Activated T-cell treated with anti-CD3 and anti-CD28 coated beads, Interleukin-2, amount 50 U/mL, for 1 hour (primary cell): ENCODE measurements at places on chromosomes 1 and 21.

DNA sequence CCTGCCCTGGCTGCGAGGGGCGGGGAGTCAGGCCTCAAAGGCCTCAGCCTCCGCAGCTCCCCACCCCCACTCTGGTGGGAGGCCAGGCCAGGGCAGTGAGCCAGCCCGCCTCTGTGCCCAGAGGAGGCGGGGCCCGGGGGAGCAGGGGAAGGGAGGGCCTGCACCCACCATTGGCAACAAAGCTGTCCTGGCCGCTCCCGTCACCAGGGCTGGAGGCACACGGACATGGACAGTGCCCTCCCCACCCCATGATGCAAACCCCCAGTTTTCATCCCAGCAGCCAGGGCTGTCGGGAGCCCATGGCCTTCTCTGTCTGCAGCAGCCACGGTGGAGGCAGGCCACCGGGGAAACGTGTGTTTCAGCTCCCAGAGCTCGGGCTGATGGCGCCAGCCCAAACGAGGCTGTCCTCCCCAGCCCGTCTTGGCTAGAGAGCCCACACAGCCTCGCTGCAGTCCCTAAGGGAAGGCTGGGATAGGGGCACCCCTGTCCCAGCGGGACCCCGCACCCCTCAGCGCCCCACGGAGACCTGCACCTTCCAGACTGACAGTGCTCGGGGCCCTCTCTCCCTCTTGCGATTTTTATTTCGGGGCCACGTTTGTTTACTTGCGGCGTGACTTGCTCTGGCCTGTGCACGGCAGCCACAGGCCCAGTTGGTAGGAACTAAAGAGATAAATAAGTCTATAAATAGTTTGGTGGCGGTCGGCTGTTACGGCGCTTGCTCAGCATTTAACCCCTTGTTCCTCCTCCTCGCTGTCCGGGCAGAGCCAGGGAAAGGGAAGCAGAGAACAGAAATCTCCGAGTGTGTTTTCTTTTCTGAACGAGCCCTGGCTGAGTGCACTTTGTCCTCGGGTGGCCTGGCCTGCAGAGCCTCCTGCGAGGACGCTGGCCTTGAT lies 101.8 kb downstream of the PRDM16 start:
- DNase-seq: no peak

DNA sequence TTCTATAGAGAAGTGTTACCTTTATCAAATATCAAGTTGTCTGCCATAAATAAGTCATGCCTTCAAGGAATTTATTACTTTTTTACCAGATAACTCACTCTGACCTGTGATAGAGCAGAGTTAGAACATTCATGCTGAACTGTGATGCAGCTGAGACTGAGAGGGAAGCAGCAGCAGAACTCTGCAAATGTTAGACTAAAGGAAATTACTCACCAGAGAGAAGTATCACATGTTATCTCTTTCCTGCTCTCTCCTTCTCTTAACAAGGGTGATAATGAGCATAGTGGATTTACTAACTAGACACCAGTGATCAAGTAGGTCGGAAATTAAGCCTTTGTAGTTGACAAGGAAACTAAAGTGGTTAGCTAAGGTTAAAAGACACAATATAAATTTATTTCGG lies 181.6 kb downstream of the RASAL2 start:
- DNase-seq: no peak

- DNase-seq: no peak
These were observed 22.0 kb downstream of the COL6A1 start for GRCh38 chr21:46003575-46004007.

DNA sequence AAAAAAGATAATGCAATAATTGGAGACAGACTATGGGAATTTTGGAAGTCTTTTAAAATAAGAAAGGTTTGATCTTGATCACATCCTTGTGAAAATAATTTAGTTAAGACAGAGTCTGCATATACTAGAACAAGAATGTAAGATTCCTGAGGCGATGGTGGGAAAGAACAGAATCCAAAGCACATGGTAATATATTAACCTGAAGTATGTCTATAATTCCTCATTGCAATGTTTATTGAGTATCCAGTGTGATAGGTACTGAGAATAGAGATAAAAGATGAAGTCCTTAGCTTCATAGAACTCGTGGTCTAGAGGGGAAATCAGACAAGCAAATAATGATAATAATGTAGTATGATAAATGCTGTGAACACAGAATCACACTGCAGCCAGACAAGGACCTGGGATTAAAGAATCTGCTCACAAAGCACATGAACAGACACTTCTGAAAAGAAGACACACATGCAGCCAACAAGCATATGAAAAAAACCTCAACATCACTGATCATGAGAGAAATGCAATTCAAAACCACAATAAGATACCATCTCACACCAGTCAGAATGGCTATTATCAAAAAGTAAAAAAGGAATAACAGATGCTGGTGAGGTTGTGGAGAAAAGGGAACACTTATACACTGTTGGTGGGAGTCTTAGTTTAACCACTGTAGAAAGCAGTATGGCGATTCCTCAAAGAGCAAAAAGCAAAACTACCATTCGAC lies 6.9 kb upstream of the ANGPTL3 start:
- no peak for DNase-seq

DNA sequence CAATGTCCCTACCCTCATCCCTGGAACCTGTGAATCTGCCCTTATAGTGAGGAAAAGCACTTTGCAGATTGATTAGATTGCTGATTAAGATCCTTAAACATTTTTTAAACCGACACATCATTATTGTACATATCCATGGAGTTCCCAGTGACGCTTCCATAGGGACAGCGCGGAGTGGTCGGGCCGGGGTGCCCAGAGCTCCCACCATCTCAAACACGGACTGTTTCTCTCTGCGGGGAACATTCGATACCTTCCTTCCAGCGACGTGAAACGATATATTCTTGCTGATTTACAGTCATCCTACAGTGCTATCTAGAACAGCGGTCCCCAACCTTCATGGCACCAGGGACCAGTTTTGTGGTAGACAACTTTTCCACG lies 4.0 kb downstream of the KRTAP10-12 start:
- DNase-seq: no peak

DNA sequence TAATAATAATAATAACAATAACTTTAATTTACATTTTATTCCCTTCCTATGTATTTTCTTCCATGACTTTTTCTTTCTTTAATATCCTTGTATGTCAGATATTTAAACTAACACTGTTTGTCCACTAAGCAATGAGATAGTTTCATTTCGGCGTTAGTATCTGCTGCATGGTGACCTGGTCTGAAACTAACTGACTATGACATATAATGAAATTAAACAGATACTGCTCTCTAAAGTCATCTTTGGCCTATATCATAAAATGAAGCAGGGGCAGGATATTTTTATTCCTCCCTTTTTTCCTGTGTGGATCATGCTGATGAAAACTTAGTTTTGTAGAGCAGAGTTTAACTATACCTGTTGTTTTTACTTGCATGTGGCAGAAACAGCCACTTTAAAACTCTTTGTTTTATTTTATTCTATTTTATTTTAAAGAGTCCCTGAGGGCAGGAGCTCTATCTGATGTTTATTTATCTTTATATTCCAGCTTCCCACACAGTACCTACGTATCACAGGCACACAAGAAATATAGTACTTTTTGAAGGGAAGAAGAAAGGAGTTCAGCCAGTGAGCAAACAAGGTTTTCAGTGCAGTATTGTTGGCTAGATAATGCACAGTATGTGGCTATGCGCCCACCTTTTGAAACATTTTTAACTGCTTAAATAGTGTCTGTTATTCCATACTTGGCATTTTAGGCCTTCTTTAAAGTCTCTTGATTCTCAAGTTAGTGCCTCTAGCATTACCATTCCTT lies 165.6 kb downstream of the PHTF1 start:
- no peak for DNase-seq

DNA sequence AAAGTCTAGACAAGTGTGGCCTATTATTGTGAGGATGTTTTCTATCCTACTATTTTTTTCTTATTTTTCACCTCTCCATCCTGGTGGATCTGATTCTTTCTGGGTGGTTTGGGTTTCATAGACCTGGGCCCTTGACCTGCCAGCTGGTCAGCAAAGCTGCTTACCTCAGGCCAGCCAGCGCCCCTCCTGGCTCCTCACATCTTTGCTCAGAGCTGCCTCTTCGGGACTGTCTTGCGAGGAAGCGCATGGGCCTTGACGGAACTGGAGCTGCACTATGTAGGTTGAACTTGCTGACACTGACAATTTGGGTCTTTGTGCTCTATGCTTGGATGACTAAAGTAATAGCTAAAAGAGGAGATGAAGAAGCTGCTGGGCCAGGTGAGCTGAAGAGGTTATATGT lies 138.5 kb upstream of the SYT6 start:
- no peak for DNase-seq

DNA sequence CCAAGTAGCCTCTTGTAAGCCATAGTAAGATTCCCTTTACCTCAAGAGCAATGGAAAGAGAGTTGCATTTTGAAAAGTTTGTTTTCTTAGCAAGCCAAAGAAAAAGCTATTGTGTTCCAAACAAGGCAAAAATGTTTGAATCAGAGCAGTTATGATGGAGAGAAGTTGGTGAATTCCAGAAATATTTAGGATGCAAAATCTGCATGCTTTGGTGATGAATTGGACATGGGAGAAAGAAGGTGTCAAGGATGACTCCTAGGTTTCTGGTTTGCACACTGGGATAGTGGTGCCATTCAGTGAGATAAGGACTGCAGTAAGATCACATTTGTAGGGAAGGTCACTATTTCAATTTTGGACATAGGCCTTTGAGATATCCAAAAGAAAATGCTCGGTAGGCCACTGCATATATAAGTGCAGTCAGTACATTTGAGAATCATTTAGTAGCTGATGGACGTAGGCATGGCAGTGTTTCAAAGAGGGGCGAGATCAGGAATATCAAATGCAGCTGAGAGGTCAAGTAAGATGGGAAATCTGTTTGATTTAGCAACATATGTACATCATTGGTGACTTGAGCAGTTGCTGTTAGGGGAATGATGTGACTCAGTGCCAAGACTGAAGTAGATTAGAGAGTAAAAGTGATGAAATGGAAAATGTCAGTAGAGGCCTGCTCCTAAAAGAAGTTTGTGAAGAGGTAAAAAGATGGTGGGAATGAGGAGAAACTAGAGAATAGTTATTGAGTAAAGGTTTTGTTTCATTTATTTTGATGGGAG lies 33.9 kb upstream of the GPR25 start:
- no peak for DNase-seq

DNA sequence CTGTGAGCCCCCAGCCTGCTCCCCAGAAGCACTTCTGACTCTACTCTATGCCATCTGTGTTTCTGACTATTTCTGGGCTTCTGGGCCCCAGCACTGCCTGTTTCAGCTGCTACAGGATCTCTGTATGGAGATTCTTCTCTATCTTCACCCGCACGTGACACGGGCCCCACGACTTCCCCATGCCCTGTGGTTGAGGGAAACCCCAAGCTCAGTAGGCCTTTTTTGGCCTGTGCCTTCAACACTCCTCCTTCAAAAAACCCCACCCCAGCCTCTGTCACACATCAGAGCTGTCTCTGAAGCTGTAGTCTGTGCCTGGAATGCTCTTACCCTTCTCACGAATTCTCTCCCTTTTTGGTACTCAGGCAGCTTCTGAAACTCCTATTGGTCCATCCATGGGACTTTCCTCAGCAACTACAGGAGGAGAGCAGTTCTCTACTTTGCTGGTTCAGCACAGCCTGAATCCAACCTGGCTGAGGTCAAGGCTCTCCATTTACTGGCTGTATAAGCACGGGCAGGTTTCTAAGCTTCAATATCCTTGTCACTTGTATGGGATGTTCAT lies 2.0 kb upstream of the NID1 start:
- peak; percentile 47 for DNase-seq

DNA sequence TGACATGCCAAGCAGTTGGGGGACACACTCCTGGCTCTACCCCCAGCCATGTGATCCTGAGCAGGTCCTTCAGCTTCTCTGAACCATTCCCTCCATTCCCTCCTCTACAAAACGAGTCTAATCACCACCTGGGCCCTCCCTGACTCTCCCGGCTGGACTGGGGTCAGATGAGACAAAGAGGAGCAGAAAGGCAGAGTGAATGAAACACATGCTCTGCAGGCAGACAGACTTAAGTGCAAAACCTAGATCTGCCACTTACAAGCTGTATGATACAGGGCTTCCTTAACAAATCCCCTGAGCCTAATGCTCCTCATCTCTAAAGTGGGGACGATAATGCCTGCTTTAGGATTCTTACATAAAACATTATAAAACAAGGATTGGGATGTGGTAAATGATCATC lies 17.3 kb downstream of the RIMS3 start:
- no peak for DNase-seq

DNA sequence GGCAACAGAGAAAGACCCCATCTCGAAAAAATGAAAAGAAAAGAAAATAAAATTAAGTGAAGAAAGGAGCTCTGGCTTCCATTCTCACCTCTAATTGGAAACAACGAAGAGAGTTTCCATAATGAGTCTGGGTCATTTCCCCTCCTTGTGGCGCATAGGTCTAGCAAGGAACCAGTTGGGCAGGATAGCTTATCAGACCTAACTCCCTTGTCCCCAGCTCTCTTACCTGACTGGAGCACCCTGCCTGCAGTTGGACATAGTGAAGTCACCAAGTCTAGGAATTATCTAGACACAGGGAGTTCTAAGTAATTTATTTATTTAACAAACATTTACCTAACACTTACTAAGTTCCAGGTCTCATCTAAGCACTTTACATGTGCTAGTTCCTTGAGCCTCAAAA lies 63.0 kb upstream of the RAB4A start:
- DNase-seq: no peak

DNA sequence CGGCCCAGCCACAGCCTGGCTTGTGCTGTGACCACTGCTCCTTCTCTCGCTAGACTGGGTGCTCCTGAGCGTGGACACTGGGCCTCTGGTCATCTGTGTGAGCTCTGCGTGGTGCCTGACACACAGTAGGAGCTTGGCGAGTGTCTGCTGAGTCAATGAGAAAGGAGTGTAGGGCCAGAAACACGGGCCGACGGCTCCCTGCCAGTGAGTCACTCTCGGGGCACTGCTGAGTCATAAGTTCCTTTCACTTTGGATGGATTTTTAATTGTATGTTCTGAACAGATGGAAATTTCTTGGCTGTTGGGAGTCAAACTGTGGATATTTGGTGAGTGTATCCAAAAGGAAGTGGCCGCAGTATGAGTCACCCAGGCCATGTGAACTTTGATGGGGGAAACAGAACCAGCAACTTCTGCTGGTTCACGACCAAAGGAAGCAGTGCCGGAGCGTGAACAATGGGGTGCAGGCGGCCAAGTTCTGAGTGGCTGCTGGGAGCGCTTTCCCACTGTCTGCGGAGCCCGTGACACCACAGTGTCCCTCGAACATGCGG lies 41.0 kb upstream of the COL18A1 start:
- DNase-seq: no peak

- no peak for DNase-seq
These were observed 351.0 kb downstream of the PDE4B start for GRCh38 chr1:66143651-66144050.

DNA sequence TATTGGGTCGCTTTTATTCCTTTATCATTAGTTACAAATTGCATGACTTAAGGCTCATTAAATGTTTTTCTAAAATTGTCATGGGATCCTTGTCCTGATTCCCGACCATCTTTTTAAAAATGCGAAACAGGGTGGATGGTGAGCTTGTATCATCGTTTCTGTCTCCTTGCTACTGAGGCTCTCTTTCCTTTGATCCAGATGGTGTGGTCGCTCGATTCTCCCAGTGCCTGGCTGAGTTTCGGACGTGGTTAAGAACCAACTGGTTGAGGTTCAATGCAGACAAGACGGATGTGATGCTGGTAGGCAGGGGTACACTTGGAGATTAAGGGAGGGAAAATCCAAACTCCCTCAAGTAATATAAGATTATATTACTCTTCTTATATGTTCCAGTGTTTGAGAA lies 1.2 kb downstream of the MIER1 start:
- no peak for DNase-seq
